ENCODE measurements at places on chromosomes 2 and 18. TPM values are rescaled to one million over a fixed set of nuclear protein-coding genes. Genes with fewer than 3 reads are reported as not detected.

The GNAL gene
- total RNA-seq: 4.4 TPM

DNA sequence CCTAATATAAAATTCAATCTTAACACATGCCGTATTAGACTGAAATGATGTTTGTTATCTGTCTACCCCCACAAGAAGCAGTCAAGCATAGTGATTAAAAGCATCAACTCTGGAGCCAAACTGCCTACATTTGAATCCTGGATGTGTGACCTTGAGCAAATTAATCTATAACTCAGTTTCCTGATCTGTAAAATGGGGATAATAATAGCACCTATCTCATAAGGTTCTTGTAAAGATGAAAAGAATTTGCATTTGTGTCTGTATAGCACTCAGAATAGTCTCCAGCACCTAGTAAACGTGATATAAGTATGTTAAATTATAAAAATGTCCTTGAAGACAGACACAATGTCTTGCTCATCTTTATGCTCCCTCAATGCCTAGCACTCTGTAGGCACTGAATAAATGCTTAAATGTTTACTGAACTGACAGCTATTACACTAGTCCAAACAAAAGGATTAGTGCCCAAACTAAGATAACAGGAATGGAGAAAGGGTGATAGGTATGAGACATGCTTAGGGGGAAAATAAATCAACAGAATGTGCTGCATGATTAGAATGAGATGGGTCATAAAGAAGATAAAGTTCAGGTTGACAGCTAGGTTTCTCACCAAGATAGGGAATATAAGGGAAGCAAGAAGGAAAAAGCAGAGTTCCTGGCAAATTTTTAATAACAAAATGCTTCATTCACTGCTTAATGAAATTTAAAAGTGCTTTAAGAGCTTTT is 180.6 kb downstream of the ATAD2B start:
- DNase-seq: no peak

DNA sequence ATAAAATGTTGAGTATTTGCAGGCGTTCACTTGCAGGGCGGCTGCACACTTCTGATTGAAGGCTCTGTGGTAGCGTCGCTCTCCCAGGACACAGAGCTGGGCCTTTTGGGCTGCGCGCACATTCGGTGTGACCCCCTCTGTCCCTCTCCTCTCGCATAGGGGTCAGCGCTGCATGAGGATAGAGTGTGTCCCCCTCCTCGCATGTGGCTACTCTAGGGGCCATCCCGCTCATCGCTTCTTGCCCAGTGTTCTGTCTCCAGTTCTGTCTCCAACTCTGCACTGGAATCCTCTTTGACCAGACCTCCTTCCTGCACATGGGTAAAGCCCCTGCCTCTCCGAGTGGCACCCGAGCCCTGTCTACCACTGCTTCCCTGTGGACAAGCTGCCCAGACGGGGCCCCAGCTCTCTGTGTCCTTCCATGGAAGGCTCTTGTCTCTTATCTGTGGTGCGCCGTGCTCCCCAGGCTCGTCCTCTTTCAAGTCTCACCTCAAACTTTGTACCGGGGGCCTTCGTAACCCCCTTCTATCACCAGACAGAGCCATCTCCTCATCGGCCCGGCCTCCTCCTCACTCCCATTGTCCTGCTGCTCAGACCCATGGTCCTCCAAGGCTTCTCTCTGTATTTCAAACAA is 278.0 kb upstream of the HDAC4 start:
- no peak for DNase-seq

DNA sequence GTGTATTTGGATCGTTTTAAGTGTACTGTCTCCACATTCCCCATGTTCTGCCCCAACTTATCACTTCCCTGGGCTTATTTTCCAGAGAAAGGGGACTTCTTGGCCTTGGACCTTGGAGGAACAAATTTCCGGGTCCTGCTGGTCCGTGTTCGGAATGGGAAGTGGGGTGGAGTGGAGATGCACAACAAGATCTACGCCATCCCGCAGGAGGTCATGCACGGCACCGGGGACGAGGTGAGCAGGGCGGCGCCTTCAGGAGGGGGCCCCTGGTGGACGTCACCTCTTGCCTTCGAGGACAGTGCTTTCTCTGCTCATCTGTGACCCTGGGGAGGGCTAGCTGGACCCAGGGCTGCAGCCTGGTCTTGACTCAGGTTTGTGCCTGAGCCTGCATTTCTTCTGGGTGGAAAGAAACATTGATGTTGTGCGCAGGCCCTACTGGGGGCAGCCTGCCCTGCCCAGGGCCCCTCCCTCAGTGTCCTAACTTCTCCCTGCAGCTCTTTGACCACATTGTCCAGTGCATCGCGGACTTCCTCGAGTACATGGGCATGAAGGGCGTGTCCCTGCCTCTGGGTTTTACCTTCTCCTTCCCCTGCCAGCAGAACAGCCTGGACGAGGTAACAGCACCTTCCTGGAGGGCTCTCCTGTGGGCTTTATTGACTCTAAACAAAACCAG is 47.8 kb downstream of the HK2 start:
- no peak for DNase-seq

GRCh38 chr2:182784777-182785176 is 68.7 kb downstream of the DNAJC10 start:
- no peak for DNase-seq

The NMUR1 gene
- total RNA-seq: 1.3 TPM

DNA sequence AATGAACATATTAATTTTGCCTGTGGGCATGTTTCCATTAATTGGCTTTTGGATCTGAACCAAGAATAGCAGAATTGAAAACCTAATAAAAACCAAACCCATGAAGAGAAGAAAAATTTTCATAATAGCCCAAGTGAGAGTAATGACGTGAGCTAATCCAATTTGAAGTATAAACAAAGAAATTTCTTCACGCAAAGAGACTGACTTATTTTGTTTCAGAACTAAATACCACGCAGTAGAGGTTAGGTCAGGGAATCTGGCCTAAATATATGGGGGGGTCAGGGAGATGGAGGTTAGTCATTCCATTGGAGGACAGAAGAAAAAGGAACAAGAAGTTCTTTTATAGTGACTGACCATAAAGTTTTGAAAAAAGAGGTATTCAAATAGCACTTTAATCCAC is 94.1 kb upstream of the CYP1B1 start:
- no peak for DNase-seq

The SOWAHC gene
- 42.4 TPM for total RNA-seq

GRCh38 chr2:9790702-9791225 is 52.5 kb upstream of the TAF1B start:
- no peak for DNase-seq

- no peak for DNase-seq
Observed at GRCh38 chr2:165471349-165471950, 2.0 kb downstream of the CSRNP3 start.

The STPG4 gene
- 0.47 TPM for total RNA-seq

Measured in left colon (tissue), 2 donors.